ENCODE measurements at places on chromosomes 13 and 19. TPM values are rescaled to one million over a fixed set of nuclear protein-coding genes. Genes with fewer than 3 reads are reported as not detected.

CEACAM8 gene
- polyA plus RNA-seq = not detected

SPRED3 gene
- 5.9 TPM for polyA plus RNA-seq

DLL3 gene
- 1.0 TPM for polyA plus RNA-seq

EGLN2 gene
- 39.3 TPM for polyA plus RNA-seq

SELENOV gene
- polyA plus RNA-seq = not detected

ADGRE2 gene
- 0.15 TPM for polyA plus RNA-seq

ELAVL3 gene
- not detected for polyA plus RNA-seq

ZNF418 gene
- polyA plus RNA-seq = 2.5 TPM

EPSTI1 gene
- 4.5 TPM for polyA plus RNA-seq

CDKN2D gene
- polyA plus RNA-seq = 8.7 TPM

ZNF443 gene
- 1.5 TPM for polyA plus RNA-seq

BRSK1 gene
- 10.6 TPM for polyA plus RNA-seq

SLITRK6 gene
- 0.80 TPM for polyA plus RNA-seq

KIRREL2 gene
- polyA plus RNA-seq = not detected

ONECUT3 gene
- not detected for polyA plus RNA-seq

POMP gene
- polyA plus RNA-seq = 25.9 TPM

WBP4 gene
- 10.6 TPM for polyA plus RNA-seq

MBD3L2 gene
- polyA plus RNA-seq = not detected

C5AR1 gene
- 0.42 TPM for polyA plus RNA-seq

GRK1 gene
- polyA plus RNA-seq = 0.02 TPM

LIN37 gene
- 8.9 TPM for polyA plus RNA-seq

FGF14 gene
- 0.01 TPM for polyA plus RNA-seq

POU2F2 gene
- 1.8 TPM for polyA plus RNA-seq

MUC16 gene
- polyA plus RNA-seq = not detected

URAD gene
- polyA plus RNA-seq = not detected

PRTN3 gene
- polyA plus RNA-seq = not detected

SLC25A41 gene
- polyA plus RNA-seq = 0.05 TPM

TUBB4A gene
- not detected for polyA plus RNA-seq

SLC5A5 gene
- not detected for polyA plus RNA-seq

RXFP2 gene
- 0.02 TPM for polyA plus RNA-seq

Data from BJ (cell line).